Activated T-cell treated with anti-CD3 and anti-CD28 coated beads, Interleukin-2, amount 50 U/mL, for 72 hours (primary cell): ENCODE measurements at places on chromosomes 3 and 15.
A peak's percentile ranks its signal among the peaks of the same experiment; 100 is the strongest.

DNA sequence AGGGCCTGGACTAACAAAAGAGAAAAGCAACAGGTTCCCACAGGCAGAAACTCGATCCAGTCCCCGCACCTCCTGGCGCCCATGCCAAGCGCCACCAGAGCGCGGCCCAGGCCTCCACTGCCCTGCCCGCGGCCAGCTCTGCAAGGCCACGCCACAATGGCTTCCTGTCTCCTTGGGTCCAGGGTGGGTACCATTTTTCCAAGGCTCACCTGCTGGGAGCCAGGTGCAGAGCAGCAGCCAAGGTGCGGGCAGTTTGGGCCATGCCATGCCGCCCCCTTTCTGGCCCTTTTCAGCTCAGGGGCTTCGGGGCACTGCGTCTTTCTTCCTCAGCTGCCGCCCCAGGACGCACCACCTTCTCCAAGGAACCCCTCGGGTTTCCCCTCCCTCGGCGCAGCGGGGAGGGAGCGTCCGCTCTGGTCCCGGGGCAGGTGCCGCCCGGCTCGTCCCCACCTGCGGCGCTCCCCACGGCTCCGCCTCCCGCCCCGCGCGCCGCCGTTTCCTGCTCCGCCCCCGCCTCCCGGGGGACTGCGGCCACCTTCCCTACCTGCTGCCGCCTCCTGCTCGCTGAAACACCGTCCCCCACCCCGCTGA is at the start of gene ILDR1:
Gene ILDR1, minus strand, starts transcription at position 437 of the 591 bp plus-strand sequence. Its CDS starts 170 bp downstream, at position 267.
- DNase-seq, result peak; percentile 25

DNA sequence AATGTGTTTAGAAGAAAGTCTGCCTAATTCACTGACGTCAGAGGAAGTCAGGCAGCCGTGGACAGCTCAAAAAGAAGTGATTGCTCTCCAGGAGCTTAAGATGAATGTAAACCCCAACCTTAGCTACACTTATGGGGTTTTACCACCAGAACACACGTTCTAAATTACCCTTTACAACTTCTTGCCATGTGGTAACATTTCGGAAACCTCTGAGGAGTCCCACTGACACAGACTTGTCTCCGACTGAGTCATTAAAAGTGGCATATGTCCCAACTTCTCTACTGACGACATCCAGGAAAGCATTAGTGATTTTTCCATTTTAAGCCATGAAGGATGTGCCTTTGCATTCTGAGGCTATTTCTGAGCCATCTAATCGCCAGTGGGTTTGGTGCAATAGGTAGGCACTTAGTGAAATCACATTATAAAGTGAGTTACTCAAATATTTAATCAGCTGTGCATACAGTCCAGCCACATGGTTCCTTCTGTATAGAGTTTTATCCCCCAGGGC is 32.4 kb downstream of the C2CD4A start:
- no peak for DNase-seq

GRCh38 chr3:40350529-40350928 is 36.5 kb upstream of the ENTPD3 start:
- DNase-seq, result no peak

DNA sequence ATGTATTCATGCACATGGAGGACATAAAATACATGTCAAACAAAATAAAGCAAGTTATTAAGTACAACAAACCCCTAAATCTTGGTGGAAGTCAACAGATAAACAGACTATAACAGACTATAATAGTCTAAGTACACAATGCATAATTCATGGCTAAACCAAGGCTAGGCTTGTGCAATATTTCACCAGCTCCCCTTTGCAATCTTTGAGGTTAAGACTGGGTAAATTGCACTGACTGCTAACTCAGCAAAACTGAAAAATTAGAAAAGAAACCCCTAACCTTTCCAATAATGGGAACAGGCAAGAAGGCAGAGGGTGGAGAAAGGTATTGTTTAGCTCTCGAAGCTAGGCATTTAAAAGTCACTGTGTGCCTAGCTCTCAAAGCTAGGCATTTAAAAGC is 304.9 kb upstream of the WNT5A start:
- DNase-seq, result no peak

- peak; percentile 18 for DNase-seq
Observed at GRCh38 chr15:63402498-63403253, 21.0 kb upstream of the CA12 start.

GRCh38 chr15:68097029-68097428 is 42.9 kb downstream of the PIAS1 start:
- no peak for DNase-seq

- DNase-seq, result no peak
Observed at GRCh38 chr3:128561504-128561903, 68.5 kb upstream of the GATA2 start.

- DNase-seq, result no peak
Observed at GRCh38 chr3:81363816-81364215, 397.6 kb downstream of the GBE1 start.

- DNase-seq, result no peak
Observed at GRCh38 chr3:58356054-58356453, 23.4 kb downstream of the PXK start.

GRCh38 chr3:10090179-10090578 is 17.9 kb downstream of the FANCD2OS start:
- DNase-seq, result no peak

DNA sequence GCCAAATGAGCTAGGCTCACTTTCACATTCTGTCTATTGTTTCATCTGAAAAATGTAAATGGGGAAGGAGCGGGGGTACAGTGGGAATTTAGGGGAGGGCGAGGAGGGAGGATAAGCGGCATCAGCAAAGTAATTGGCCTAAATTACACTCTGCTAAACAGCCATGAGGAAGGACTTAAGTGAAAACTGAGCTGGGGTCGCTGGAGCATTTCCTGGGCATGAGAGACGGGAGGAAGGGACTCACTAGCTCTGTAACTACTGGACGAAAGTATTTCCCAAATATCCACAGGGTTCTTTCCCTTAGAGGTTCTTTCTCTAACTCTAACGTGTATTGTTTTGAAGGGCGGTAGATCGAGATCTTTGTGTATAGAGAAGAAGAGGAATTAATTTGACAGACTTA is 418.0 kb downstream of the SOX2 start:
- no peak for DNase-seq

- DNase-seq, result no peak
Observed at GRCh38 chr15:28252831-28253230, 69.1 kb downstream of the HERC2 start.

DNA sequence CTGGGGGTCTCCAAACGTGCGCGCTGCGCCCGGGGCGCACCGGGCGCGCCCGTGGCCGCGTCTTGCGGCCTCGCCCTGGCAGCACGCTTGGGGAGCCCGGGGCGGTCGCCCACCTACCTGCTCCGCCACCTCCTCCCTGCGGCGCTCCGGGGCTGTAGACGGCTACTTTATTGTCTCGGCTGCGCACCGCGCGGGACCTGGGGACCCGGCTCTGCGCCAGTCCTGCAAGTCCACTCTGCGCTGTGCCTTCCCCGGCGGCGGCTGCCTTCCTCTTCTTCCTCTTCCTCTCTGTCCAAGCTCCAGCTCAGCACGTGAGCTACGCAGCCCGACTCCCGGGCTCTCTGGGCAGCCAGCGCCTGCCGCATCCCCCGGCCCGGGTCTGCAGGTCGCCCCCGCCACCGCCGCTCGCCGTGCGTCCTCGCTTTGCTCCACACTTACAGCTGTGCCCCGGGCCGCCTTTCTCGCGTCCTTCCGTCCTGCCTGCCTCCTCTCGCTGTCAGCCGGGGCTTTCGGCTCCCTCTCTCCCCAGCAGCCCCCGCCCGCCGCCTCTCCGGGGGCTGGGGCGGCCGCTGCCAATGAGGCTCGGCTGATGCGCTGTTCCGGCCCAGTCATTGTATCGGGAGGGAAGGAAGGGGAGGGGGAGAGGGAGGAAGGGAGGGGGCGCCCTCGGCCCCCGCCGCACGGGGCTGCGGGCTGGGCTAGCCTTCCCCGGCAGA is 156.4 kb upstream of the FRMD4B start:
- DNase-seq, result no peak

GRCh38 chr3:125061646-125062045 is 5.8 kb upstream of the HEG1 start:
- no peak for DNase-seq

DNA sequence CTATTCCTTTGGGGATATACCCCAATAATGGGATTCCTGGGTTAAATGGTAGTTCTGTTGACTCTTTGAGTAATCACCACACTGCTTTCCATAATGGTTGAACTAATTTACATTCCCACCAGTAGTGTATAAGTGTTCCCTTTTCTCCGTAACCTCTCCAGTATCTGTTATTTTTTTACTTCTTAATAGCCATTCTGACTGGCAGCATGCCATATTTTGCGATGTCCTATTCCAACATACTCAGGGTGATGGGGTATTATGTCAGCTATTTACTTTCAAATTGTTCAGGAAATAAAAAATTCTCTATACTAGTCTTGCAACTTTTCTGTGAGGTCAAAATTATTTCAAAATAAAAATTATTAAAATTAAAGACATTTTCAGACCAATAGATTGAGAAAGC is 9.1 kb upstream of the PARP14 start:
- DNase-seq, result no peak
